PC-9 (cell line): ENCODE measurements at places on chromosomes 6 and 20. TPM values are rescaled to one million over a fixed set of nuclear protein-coding genes. Genes with fewer than 3 reads are reported as not detected.

GRCh38 chr20:53711333-53712211 lies 117.9 kb upstream of the ZNF217 start:
- no peak for DNase-seq

- DNase-seq, result no peak
Measured at GRCh38 chr6:1426416-1426815, 37.0 kb downstream of the FOXF2 start.

GRCh38 chr6:15296735-15297134 lies 50.9 kb downstream of the JARID2 start:
- no peak for DNase-seq

GRCh38 chr6:117911150-117911549 lies 4.1 kb downstream of the SLC35F1 start:
- DNase-seq, result no peak

GRCh38 chr6:124490122-124490521 lies 472.1 kb upstream of the RNF217 start:
- DNase-seq, result no peak

DNA sequence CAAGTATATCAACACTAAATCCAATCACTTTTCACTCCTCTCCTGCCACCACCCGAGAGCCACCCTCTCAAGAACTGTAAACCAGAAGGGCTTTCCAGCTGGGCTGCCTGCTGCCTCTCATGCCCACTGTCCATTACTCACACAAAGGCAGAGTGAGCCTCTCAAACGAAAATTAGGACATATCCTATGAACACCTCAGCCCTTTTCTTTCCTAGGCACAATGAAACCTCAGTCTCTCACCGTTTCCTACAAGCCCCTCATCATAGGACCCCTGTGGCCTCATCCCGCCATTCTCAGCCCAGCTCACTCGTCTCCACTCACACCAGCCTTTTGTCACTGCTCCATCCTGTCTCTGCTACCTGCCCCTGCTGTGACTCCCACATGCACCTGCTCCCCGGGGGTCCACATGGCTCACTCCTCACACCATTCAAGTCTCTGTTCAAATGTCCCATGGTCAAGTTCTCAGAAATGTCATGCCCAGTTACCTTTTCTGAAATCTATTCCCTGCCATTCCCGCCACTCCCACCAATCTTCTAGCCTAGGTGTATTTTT lies 7.4 kb downstream of the HLA-F start:
- DNase-seq, result no peak

GRCh38 chr6:168524571-168525001 lies 83.6 kb downstream of the SMOC2 start:
- no peak for DNase-seq

DNA sequence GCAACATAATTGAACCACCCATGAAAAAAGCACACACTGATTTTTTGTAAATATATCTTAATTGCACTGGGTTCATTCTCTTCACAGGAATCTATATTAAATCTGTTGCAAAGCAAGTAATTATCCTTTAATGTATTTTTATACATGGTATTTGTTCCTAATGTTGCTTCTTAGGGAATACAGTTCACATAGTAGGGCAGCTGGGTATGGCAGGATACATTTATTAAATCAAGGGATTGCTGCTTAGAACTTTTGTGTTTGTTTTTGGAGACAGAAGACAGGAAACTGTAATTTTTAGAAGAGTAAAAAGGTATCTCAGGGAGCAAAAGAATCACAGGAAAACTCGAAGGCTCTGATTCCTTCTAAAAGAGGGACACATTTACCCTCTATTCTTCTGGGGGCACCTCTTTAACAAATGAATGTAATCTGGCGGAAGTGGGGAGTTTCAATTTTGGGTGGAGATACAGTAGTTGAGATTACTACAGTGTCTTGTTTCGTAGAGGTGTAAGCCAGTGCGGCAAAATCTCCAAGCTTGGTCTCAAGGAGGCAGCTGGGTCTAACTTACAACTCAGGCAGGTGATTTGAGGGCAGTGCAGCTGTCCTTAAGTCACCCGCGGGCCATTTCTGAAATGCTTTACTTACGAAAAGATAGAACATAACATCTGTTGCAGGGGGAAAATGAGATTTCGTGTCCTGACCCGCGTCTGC lies 812 bp upstream of the SMIM13 start:
- no peak for DNase-seq

GRCh38 chr6:27839626-27840475 lies 72.3 kb downstream of the OR2B2 start:
- no peak for DNase-seq

DNA sequence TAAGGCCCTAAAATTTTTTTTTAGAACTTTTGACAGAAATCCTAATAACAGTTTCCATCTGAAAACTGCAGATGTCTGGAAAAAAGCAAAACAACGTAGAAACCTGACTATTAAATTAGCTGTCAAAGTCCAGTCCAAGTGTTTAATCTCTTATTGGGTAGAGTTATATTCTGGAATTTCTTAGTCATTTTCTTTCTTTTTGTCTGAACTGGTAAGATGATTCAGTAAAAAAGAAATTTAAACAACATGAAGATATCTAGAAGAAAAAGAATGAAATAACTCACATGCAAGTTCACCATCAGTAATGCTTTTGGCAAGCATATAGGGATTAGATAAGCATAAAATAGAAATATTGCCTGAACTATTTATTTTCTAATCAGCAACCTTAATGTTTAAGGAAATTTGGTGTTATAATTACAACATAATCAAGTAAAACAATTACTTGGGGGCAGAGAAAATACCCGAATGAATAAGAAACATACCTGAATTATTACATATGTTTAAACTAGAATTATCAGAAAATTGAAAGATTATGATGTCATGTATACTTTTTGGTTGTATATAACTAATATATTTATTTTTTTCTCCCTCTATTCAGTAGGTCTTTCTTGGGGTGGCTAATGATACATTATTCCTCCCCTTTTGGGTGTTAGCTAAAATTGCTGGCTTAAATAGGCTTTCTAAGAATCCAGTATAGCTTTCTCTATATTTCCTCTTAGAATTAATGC lies 51.1 kb downstream of the FAM83B start:
- DNase-seq, result no peak

- DNase-seq, result peak; percentile 49
Measured at GRCh38 chr6:73942592-73943186, 246.7 kb downstream of the CD109 start.

GRCh38 chr6:37122861-37123260 lies 47.1 kb upstream of the PIM1 start:
- no peak for DNase-seq

- no peak for DNase-seq
Measured at GRCh38 chr20:9112541-9113515, 43.9 kb downstream of the PLCB4 start.

- no peak for DNase-seq
Measured at GRCh38 chr6:11833626-11834592, 55.3 kb upstream of the ADTRP start.

- peak; percentile 47 for DNase-seq
Measured at GRCh38 chr6:36851149-36851614, 11.9 kb upstream of the CPNE5 start.

GRCh38 chr6:17219098-17219497 lies 62.1 kb upstream of the RBM24 start:
- no peak for DNase-seq

DNA sequence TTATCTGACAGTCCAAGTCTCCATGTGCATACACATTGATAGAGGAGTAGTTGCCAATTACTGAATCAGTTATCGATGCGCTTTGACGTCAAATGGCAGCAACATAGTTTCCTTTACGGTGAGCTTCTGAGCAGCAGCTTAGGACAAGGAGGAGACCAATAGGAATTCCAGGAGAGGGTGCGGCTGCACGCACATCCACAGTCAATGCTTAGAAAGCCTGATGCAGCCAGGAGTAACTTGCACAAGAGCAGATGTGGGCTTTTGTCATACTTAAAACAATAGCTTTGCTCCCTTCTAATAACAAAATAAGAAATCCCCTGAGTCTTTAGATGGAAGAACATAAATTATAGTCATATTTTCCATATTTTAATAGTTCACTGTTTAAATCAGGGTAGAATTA lies 442.1 kb downstream of the BCKDHB start:
- no peak for DNase-seq

GRCh38 chr6:99838607-99839006 lies 155.4 kb downstream of the MCHR2 start:
- no peak for DNase-seq

DNA sequence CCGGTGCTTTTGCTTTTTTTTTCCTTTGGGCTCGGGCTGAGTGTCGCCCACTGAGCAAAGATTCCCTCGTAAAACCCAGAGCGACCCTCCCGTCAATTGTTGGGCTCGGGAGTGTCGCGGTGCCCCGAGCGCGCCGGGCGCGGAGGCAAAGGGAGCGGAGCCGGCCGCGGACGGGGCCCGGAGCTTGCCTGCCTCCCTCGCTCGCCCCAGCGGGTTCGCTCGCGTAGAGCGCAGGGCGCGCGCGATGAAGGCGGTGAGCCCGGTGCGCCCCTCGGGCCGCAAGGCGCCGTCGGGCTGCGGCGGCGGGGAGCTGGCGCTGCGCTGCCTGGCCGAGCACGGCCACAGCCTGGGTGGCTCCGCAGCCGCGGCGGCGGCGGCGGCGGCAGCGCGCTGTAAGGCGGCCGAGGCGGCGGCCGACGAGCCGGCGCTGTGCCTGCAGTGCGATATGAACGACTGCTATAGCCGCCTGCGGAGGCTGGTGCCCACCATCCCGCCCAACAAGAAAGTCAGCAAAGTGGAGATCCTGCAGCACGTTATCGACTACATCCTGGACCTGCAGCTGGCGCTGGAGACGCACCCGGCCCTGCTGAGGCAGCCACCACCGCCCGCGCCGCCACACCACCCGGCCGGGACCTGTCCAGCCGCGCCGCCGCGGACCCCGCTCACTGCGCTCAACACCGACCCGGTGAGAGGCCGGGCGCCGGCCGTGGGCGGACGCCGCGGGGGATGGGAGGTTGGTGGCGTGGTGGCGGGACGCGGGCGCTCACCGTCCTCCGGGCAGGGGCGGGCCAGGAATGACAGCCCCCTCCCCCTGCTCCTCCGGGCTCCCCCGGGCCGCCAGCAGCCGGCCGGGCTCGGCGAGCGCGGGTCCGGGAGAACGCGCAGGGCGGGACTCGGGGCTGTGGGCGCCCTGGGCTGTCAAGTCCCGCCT lies 606 bp downstream of the ID4 start:
- DNase-seq, result peak; percentile 51

- DNase-seq, result no peak
Measured at GRCh38 chr6:53309901-53310300, 38.8 kb downstream of the ELOVL5 start.

GRCh38 chr6:128600397-128600951 lies 80.1 kb upstream of the PTPRK start:
- peak; percentile 47 for DNase-seq

COL12A1 gene
- total RNA-seq, result 12.5 and 18.7 TPM in 2 replicates

CD24 gene
- total RNA-seq, result 93.4 and 145 TPM in 2 replicates

CGA gene
- total RNA-seq, result not detected in 2 replicates

ADGB gene
- not detected in 2 replicates for total RNA-seq

TTK gene
- total RNA-seq, result 28.7 and 40.3 TPM in 2 replicates

ADA gene
- 28.2 and 32.9 TPM in 2 replicates for total RNA-seq

GRIK2 gene
- 0.43 and 0.61 TPM in 2 replicates for total RNA-seq

C20orf144 gene
- total RNA-seq, result 0.18 and 0.20 TPM in 2 replicates

FAM83B gene
- total RNA-seq, result 10.1 and 15.6 TPM in 2 replicates
